ENCODE measurements at places on chromosomes 5 and 9. TPM values are rescaled to one million over a fixed set of nuclear protein-coding genes. Genes with fewer than 3 reads are reported as not detected.

CCDC112 gene
- total RNA-seq = 9.6 TPM

RASGEF1C gene
- 10.6 TPM for total RNA-seq

SEMA6A gene
- total RNA-seq = 83.9 TPM

TYRP1 gene
- 3.4 TPM for total RNA-seq

OR1Q1 gene
- total RNA-seq = not detected

MAP1B gene
- total RNA-seq = 1,466 TPM

TMEM215 gene
- total RNA-seq = 0.15 TPM

OR1J2 gene
- total RNA-seq = not detected

BRINP1 gene
- 54.2 TPM for total RNA-seq

ANXA2R gene
- 0.95 TPM for total RNA-seq

SETD9 gene
- 4.4 TPM for total RNA-seq

OTULIN gene
- 20.6 TPM for total RNA-seq

PSAT1 gene
- 133 TPM for total RNA-seq

NIPAL4 gene
- 6.7 TPM for total RNA-seq

STPG3 gene
- total RNA-seq = not detected

SCGB3A2 gene
- not detected for total RNA-seq

SLC6A3 gene
- total RNA-seq = not detected

GDF9 gene
- total RNA-seq = 2.4 TPM

DOCK2 gene
- 13.2 TPM for total RNA-seq

CAMK2A gene
- total RNA-seq = 867 TPM

HTR1A gene
- total RNA-seq = 30.0 TPM

RANBP17 gene
- total RNA-seq = 11.8 TPM

GABRG2 gene
- total RNA-seq = 277 TPM

PGM5 gene
- 3.0 TPM for total RNA-seq

LEAP2 gene
- total RNA-seq = 4.0 TPM

MARVELD2 gene
- 2.7 TPM for total RNA-seq

IL4 gene
- not detected for total RNA-seq

NFIB gene
- 113 TPM for total RNA-seq

ALAD gene
- 75.0 TPM for total RNA-seq

POU5F2 gene
- 4.0 TPM for total RNA-seq

PLAC8L1 gene
- total RNA-seq = 4.6 TPM

TAS2R1 gene
- 0.81 TPM for total RNA-seq

ARID3C gene
- total RNA-seq = 0.53 TPM

TARS1 gene
- 61.2 TPM for total RNA-seq

ORM2 gene
- not detected for total RNA-seq

C9 gene
- total RNA-seq = not detected

MYMK gene
- not detected for total RNA-seq

ZNF367 gene
- 3.3 TPM for total RNA-seq

PCDHB3 gene
- 4.3 TPM for total RNA-seq

HSPB3 gene
- 4.2 TPM for total RNA-seq

ZDHHC12 gene
- total RNA-seq = 2.6 TPM

CCDC183 gene
- total RNA-seq = 4.3 TPM

CYLC2 gene
- total RNA-seq = not detected

KCTD16 gene
- total RNA-seq = 55.6 TPM

Measured in dorsolateral prefrontal cortex (tissue), 122 donors.